ENCODE measurements at places on chromosomes 12 and 14. TPM values are rescaled to one million over a fixed set of nuclear protein-coding genes. Genes with fewer than 3 reads are reported as not detected.

GRCh38 chr14:68164711-68165113, 345.1 kb downstream of the RAD51B start:
- no peak for DNase-seq

IFI27L1 gene
- polyA plus RNA-seq = 24.3 TPM

- DNase-seq = no peak
These were observed 3.7 kb downstream of the WNT5B start for GRCh38 chr12:1632702-1633101.

DNA sequence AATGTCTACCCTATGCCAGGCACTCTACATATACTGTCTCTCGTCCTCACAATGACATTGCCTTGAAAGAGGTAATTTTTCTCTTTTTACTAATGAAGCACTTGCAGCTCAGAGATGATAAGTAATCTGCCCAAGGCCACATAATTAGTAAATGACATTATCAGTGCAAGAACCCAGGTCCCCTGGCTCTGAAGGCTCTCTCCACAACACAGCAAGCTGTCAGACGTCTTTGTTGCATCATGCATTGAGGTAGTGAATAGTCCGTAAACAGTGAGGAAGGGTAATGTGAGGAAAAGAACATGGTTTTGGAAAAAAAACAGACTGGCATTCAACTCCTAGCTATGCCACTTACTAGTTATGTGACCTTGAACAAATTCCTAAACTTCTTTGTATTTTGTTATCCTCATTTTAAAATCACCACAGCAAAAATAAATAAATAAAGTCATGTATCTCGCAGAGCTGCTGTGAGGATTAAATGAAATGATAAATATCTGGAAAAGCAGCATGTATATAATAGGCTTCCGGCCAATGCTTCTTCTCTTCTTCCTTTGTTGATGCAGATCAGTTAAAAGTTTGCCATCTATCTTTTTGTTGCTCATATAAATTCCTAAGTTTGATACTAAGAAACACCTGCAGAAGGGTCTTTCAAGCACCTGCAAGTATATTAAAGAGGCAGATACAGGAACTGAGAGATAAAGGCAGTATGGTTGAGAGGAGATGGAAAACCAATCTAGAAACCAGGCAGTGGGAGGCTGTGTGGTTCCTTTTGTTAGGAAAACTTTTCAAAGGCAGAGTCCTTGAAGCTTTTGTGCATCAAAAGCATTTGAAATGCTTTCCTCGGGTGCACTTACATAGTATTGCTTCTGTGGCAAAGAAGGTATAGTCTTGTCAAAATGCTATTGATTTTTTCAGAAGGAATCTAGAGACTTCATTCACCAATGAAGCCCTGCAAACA, 82.8 kb downstream of the BTG1 start:
- DNase-seq = no peak

DNA sequence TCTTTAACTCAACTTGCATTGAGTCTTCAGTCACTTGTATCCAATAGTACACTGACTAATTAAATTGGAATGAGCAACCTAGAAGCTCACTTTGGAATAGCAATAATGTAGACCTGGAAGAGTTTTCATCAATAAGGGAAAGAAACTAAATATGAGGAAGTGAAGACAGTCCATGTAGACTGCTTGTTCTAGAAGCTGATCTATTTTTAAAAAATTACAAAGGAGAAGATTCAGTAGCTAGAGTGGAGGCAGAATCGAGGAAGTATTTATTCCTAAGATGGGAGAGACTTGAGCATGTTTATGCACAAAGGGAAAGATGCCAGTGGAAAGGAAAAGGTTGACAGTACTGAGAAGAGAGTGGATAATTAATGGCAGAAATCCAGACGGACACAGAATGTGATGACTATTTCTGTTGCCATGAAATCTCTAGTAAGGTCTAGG, 156.3 kb upstream of the PDE3A start:
- peak; percentile 8 for DNase-seq

DNA sequence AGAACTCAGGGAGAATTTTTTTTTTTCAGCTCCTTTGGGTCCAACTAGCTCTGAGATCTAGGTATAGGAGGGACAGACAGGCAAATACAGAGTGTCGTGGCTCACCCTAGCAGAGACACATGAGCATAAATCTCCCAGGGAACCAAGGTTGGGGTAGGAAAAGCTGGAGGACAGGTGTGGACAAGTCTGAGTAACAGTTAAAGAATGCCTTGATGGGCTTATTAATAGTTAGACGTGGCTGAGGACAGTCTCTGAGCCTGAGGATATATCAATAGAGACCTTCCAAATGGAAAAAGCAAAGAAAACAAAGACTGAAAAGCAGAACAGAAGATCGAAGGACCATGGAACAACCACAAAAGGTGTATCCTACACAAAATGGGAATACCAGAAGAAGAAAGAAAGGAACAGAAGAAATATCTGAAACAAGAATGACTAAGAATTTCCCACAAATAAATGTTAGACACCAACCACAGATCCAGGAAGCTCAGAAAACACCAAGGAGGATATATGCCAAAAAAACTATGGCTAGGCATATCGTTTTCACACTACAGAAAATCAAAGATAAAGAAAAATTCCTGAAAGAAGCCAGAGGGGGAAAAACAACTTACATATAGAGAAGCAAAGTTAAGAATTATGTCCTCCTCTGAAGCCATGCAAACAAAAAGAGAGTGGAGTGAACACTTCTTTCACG, 80.9 kb downstream of the PTPRB start:
- no peak for DNase-seq

NID2 gene
- 278 TPM for polyA plus RNA-seq

CLEC2B gene
- polyA plus RNA-seq = 0.31 TPM
